ENCODE measurements at places on chromosomes 5 and 9.

DNA sequence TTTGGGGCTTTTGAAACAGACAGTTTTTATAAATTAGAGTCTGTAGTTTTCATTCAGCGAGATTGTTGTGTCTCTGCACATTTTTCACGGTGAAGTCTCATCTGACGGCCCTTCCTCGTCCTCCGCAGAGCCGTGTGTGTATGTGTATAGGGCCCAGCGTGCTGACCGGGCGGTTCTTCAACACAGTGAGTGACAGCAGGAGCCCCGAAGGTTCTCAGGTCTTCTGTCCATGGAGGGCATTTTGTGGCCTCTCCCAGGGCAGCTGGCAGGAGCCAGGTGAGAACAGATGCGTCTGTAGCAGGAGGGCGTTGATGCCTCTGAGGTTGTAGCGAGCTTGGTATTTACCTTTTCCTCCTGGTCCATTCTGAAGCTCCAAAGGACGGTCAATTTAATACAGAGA is 116.0 kb upstream of the LPCAT1 start:
- peaks cover under 1% of the 10 kb centered on the region for H3K4me1 ChIP-seq
- peaks cover 38% of the 10 kb centered on the region for H3K27me3 ChIP-seq
- H3K27ac ChIP-seq = no peak overlapping the region
- H3K4me3 ChIP-seq = no peak overlapping the region
- DNase-seq = no peak

GRCh38 chr9:130053504-130054324 is at the start of gene GPR107:
TSS of gene GPR107 (plus strand) at chr9:130053906. CDS start at chr9:130053933, 27 bp downstream.
- peak within 1 kb of the TSS; percentile 78 for H3K4me3 ChIP-seq
- no peak for DNase-seq
- peaks cover 10% of the 10 kb centered on the region for H3K36me3 ChIP-seq
- peak within 1 kb of the TSS; percentile 95 for H3K27ac ChIP-seq

DNA sequence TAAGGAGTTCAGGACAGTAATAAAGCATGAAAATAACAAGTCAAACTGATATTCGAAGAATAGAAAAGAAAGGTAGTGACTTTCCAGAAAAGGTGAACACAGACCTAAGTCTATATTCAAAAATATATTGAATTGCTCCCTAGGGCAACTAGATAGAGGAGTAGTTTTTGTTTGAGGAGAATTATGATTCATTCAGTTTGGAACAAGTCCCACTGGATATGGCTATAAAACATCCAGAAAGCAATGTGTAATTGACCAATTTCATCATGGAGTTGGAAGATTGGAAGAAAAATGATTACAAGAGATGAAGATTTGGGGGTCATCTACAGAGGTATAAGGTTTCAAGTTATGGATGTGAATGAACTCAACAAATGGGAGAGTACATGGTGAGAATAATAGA is 117.5 kb upstream of the ZNF462 start:
- no peak overlapping the region for H3K27ac ChIP-seq
- no peaks in the 10 kb centered on the region for H3K27me3 ChIP-seq
- H3K4me3 ChIP-seq = no peak overlapping the region
- no peaks in the 10 kb centered on the region for H3K4me1 ChIP-seq

- no peak overlapping the region for H3K27ac ChIP-seq
- no peaks in the 10 kb centered on the region for H3K36me3 ChIP-seq
- no peak overlapping the region for H3K4me3 ChIP-seq
- no peaks in the 10 kb centered on the region for H3K4me1 ChIP-seq
These were observed 93.4 kb upstream of the CCDC112 start for GRCh38 chr5:115389799-115390382.

DNA sequence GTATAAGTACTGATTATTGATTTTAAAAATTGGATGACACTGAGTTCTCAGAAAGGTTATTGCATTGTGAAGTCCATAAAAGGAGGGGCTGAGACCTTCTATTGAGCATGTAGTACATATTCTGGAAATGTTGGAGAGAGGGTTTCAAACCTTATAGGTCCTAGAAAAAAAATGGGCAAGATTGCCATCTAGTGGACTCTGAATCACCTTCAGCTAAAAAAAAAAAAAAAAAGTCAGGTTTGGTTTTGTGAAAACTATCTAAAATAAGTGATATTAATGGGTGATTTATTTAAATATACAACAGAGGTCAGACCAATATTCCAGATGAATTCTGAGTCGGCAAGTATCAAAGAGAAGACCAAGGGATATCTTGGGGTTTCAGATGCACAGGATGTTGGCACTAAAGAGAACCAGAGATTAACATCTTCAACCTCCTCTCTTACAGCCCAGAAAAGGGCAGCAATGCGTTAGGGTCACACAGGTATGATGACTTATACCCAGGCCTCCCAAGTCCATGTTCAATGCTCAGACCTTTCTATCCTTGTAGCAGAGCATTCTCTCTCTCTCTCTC is 109.8 kb upstream of the NMUR2 start:
- H3K27me3 ChIP-seq = no peaks in the 10 kb centered on the region
- no peak overlapping the region for H3K27ac ChIP-seq
- H3K36me3 ChIP-seq = no peaks in the 10 kb centered on the region
- no peak for DNase-seq
- H3K4me1 ChIP-seq = no peaks in the 10 kb centered on the region
- no peak overlapping the region for H3K4me3 ChIP-seq

DNA sequence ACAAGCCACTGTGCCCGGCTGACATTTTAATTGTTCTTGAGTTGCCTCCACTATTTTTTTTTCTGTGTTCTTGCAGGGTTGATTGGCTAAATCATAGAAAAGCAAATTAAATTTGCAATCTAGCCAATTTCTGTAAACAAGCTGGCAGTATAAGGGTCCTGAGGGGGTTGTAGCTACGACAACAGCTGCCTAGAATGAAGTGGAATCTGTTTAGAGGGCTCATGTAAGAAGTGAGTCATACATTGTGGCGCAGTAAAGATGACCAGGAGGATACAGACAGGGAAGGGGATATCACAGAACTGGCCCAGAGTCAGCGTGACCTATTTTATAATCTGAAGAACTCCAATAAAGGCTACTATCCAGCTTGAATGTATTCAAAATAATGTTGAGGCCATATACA is 82.2 kb upstream of the TLE1 start:
- DNase-seq = no peak
- H3K27ac ChIP-seq = no peak overlapping the region
- no peaks in the 10 kb centered on the region for H3K4me1 ChIP-seq
- no peak overlapping the region for H3K4me3 ChIP-seq
- no peaks in the 10 kb centered on the region for H3K27me3 ChIP-seq
- no peaks in the 10 kb centered on the region for H3K36me3 ChIP-seq

DNA sequence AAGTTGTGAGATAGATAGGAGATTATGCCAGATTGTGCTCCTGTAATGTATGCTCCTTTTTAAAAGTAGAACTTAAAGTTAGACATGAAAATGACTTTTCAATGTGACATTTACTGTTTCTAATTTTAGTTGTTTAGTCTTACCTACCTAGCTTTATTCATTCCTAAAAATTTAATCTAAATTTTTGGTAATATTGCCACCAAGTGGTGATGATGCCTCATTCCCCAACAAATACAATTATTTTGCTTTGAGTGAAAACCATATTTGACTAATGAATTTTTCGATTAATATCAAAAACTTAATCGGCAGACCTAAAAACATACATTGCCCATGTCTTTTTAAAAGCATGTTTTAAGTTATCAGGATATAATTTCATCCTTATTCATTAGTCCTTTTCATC is 25.6 kb downstream of the PPWD1 start:
- H3K4me1 ChIP-seq = no peaks in the 10 kb centered on the region
- DNase-seq = no peak
- H3K36me3 ChIP-seq = no peaks in the 10 kb centered on the region

DNA sequence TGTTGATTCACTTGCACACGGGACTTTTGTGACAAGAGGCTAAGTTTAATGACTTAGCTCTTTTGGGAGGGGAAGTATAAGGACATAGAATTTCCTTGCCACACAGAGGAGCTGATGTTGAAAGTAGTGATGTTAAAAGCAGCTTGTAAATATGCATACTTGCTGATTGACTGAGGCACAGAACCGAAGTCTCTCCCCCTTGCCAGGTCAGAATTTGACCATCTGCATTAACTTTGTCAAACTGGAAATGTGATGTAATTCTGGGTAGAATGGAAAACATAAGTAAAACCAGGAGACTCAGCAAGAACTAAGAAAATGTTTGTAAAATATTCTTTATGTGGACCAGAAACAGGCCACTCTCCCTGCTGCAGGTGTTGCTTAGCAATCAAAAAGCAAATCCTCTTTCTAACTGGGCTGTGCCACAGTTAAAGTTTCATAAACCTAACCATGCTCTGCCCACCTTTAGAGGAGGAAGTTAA is 284.2 kb downstream of the NR3C1 start:
- no peak for DNase-seq
- H3K27me3 ChIP-seq = no peaks in the 10 kb centered on the region
- no peak overlapping the region for H3K27ac ChIP-seq
- H3K4me1 ChIP-seq = no peaks in the 10 kb centered on the region
- H3K36me3 ChIP-seq = no peaks in the 10 kb centered on the region

- no peaks in the 10 kb centered on the region for H3K4me1 ChIP-seq
- H3K27me3 ChIP-seq = no peaks in the 10 kb centered on the region
- no peaks in the 10 kb centered on the region for H3K36me3 ChIP-seq
- no peak for DNase-seq
- H3K27ac ChIP-seq = no peak overlapping the region
These were observed 546.3 kb downstream of the CTNND2 start for GRCh38 chr5:11357928-11358327.

DNA sequence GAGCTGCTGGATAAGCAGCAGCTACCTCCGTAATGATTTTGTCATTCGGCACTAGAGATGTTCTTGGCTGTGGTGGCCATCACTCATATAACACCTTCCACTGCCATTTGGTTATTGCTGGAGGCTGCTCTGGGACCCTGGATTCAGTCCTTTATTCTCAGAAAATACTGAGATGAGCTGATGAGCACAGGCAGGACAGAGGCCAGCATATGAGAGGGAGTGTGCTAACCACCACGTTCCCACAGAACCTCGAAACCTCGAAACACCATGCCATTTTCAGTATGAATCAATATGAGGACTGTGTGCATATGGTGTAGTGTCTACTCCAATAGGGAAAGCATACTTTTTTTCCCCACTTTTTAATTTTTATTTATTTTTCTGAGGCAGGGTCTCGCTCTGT is 56.6 kb downstream of the ADAM19 start:
- H3K4me1 ChIP-seq = peaks cover 7% of the 10 kb centered on the region
- no peak overlapping the region for H3K27ac ChIP-seq
- H3K4me3 ChIP-seq = no peak overlapping the region
- DNase-seq = no peak

DNA sequence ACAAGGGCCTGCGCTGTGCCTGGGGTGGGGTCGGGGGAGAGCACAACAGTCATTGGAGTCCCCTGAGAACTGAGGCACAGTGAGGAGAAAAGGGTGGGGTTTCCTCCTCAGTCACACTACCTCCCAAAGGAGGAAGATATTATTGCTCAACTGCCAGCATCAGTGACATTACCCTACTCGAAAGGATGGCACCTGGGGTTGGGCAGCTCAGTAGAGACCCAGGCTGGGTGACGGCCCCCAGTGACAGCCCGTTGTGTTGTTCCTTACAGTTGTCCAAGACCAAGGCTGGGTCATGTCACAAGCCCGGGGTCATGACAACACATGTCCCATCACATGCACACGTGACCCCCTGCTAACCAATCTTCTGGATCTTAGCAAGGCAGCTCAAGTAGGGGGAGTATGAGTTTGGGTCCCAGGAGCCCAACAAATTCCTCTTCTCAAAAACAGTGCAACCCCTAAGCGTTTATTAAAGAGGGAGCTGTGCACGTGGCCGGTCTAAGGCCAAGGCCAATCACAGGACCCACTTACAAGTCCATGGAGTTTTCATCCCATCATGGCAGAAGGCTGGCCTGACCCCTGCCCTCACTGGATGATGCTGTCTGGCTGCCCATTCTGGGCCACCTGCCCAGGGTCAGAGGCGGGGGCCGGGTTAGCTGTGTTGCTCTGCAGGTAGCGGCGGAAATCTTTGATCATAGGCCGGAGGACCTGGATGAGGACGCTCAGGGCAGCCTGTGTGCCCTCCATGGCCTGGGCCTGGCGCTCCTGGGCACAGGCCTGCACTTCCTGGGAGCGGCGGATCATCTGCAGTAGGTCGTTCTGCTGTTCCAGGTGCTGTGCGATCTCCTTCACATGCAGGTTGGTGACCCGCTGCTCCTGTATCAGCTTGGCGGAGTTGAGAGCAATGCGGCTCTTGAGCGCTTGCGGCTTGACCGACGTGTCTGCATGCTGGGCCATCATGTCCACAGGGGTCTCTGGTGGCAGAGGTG is 4.0 kb downstream of the NAIF1 start:
- H3K4me1 ChIP-seq = peaks cover 68% of the 10 kb centered on the region
- peaks cover 34% of the 10 kb centered on the region for H3K36me3 ChIP-seq
- DNase-seq = no peak

DNA sequence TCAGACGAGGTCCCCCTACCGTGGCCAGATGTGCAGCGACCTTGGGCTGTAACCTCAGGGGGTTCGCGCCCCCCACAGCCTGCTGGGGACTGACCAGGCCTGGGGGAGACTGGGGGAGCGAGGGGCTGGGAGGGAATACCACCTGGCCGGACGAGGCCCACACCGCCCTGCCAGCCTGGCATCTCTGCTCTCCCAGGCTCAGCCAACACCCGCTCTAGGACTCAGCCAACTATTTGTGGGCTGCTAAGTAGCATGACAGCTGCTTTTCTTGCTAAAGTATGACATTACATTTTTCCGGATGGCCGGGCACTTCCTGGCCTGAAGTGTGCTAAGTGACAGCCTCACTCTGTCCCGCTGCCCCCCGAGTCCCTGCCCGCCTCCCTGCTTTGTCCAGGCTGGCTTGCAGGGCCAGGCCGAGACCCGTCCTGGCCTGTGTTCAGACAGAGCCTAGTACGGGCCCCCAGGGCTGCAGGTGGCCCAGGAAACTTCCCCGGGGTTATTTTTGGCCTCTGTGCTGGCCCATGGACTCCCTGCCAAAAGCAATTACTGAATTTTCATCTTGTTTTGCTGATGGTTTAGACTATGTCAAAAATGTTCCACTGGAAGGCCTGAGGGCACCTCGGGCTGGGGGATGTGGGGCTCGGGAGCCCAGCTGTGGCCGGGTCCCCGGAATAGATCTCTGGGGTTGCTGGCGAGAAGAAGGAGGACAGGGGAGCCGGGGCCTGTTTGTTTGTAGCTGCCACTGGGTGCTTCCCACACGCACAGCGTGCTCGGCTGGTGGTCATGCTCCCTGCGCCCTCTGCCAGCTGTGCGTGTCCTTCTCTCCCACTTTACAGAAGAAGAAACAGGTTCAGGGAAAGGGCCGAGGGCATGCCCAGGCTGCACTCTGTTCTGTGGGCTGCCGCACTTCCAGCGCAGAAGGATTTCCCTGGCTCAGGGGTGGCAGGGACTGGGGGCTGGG is 13.4 kb upstream of the SLC2A6 start:
- no peak overlapping the region for H3K4me3 ChIP-seq
- H3K36me3 ChIP-seq = no peaks in the 10 kb centered on the region
- DNase-seq = no peak

- no peaks in the 10 kb centered on the region for H3K4me1 ChIP-seq
- DNase-seq = no peak
- H3K27ac ChIP-seq = no peak overlapping the region
- no peaks in the 10 kb centered on the region for H3K36me3 ChIP-seq
These were observed 305.5 kb upstream of the CLINT1 start for GRCh38 chr5:158164296-158165047.
